ENCODE measurements at places on chromosomes 12 and 14.

DNA sequence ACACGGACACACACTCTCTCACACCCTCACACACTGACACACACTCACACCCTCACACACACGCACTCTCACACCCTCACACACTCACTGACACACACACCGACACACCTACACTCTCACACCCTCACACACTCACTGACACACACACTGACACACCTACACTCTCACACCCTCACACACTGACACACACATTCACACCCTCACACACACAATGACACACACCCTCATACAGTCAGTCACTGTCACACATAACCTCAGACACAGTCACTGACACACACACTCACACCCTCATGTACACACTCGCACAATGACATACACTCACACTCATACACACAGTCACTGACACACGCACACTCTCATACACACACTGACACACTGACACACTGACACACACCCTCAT is 19.8 kb upstream of the DLK1 start:
- no peak for DNase-seq

GRCh38 chr14:33475623-33476022 is 475.3 kb downstream of the EGLN3 start:
- DNase-seq: no peak

- DNase-seq: no peak
Observed at GRCh38 chr14:85016496-85016895, 513.4 kb upstream of the FLRT2 start.

DNA sequence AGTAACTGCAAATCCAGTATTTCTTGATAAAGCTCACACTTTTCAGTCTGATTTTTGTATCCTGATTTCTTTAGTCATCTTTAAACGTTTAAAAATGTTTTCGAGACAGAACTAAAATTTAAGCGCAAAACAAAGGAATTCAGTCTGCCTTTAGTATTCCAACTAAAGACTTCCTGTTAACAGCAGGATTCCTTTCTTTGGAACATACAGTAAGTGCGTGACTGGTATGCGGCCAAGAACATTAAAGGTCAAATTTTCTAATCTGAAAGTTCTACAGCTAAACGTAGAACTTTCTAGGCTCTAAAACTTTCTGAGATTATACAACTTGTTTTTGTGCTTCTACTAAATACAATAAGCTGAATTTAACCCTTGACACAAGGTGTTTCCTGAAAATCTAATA is 9.9 kb downstream of the SAV1 start:
- no peak for DNase-seq

GRCh38 chr12:46439793-46440511 is 67.4 kb upstream of the SLC38A2 start:
- no peak for DNase-seq

DNA sequence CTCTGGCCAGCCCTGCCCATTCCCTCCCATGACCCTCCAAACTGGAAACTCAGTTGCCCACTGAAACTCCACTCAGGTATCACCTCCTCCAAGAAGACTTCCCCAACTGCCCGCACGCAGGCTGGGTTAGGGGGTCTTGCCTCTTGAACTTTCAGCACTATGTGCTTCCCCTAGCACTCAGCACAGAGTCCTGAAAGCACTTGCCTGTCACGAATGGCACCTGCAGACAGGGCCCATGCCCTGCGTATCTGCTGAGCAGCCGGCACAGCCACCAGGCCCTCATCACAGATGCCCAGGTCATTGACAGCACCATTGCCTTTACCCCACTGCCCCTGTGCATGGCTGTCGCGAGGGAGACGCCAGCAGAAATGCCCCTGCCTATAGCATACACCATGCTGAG is 11.2 kb downstream of the CCDC88C start:
- DNase-seq: no peak

DNA sequence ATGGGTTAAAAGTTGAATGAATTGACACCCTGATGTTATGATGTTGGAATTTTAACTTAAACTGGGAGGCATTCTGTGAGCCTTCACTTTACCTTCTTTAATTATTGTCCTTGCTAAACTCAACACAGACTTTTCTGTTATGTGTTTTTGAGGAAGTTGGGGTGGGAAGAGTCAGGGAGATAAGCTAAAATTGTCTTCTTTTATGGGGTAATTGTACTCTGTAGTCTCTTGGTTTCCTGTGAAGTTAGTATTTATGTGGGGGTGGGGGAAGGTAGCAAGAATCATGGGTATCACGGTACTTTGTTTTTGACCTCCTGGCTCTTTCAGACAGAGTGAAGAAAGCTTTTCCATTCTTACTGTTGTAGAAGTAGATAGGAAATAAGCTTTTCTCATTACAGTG is 32.9 kb downstream of the RAB21 start:
- DNase-seq: no peak

GRCh38 chr12:113912760-113913329 is 53.3 kb downstream of the RBM19 start:
- DNase-seq: peak; percentile 33

- DNase-seq: no peak
Observed at GRCh38 chr14:76909266-76909665, 83.1 kb downstream of the LRRC74A start.

DNA sequence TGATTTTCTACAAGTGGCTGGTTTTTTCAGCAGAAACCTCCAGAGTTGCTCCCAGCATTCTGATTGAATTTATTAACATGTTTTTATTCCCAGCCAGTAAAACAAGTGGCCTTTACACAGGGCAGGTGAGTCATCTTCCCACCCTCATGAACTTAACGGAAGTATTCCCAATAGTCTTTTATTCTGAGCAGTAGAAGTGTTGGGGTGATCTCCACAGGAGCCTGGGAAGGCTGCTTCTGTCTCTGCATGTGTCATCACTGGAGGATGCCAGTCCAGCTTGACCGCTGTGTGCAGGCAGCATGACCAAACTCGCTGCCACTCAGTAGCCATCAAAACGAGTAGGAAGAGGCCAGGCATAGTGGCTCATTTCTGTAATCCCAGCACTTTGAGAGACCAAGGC is 13.4 kb upstream of the DNAH10 start:
- no peak for DNase-seq

DNA sequence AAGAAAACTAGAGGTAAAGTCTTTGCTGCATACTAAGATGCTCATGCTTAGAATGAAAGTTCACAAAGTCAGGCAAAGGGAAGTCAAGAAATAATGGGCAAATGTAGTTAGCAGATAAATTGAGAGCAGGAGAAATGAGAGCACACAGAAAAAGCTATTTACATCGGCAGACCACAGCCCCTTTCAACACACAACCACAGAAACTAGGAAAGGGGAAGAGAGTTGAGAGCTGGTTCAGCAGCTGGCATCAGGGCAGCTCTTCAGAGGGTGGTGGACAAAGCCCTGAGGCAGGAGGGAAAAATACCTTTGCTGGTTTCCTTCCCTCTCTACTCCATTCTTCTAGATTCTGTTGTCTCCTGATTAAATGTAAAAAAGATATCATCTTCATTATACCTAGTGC is 95.4 kb upstream of the ANO4 start:
- no peak for DNase-seq

DNA sequence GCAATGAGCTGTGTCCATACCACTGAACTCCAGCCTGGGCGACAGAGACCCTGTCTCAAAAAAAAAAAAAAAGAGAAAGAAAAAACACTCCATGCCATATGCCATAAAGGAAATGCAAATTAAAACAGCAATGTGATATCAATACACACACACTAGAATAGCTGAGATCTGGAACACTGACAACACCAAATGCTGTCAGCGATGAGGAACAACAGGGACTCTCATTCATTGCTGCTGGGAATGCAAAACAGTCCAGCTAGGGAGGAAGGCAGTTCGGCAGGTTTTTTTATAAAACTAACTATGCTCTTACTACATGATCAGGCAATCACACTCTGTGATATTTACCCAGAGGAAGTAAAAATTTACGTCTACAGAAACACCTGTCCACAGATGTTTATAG is 3.4 kb upstream of the ABCB9 start:
- DNase-seq: no peak

DNA sequence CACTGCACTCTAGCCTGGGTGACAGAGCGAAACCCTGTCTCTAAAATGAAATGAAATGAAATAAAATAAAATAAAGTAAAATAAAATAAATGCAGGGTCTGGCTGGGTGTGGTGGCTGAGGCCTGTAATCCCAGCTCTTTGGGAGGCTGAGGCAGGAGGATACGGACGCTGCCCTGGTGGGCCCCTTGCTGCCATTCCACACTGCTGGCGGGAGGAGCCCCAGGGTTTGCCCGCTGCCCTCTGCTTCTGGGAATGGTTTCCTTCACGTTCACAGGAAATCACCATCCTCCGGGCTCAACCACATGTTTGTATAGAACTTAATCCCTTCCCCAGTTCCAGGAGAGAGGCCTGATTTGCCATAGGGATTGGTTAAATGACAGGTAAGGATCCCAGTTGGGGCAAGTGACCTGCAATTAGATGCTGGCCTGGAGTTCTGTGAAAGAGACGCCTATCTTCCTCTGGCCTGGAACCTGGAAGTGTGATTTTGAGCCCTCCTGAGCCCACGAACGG is 29.3 kb downstream of the CALM1 start:
- no peak for DNase-seq

DNA sequence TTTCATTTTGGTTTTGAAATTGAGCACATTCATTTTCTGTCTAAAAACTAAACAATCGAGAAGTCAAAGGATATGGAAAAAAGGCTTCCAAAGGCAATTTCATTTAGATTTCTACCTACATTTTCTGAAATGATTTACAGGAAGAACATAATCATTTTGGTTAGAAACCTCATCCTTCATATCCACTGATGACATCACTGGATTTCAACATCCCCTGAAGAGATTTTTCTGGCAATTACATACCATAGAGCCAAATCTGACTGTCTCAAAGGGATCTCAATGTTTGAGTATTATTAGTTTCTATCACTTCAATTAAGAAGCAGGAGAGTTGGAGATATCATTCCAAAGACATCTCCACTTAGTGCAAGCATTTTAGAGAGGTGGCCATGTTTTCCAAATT is 137.8 kb downstream of the TTC7B start:
- DNase-seq: no peak

- DNase-seq: no peak
Observed at GRCh38 chr12:15774819-15775218, 14.4 kb downstream of the EPS8 start.

DNA sequence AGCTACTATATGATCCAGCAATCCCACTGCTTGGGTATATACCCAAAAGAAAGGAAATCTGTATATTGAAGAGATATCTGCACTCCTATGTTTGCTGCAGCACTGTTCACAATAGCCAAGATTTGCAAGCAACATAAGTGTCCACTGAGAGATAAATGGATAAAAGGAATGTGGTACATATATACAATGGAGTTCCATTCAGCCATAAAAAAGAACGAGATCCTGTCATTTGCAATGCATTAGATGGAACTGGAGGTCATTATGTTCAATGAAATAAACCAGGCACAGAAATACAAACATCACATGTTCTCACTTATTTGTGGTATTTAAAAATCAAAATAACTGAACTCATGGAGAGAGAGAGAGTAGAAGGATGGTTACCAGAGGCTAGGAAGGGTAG is 116.6 kb downstream of the HELB start:
- DNase-seq: no peak

DNA sequence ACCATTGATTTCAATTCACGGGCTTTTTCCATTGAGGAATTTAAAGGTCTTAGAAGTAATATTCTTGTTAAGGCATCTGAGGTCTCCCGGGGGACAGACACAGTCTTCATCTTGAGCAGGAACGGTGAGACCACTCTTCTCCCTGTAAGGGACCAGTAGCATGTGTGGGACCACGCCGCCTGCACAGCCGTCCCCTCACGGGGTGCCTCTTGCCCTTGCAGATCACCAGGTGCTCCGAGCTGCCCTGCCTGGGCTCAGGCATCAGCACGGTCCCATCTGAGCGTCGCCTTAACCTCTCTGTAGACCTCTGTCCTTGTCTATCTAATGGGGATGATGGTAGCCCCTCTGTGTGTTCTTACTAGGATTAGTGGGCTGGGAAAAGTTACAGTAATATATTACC is 74.1 kb downstream of the PPP2R5C start:
- DNase-seq: no peak

DNA sequence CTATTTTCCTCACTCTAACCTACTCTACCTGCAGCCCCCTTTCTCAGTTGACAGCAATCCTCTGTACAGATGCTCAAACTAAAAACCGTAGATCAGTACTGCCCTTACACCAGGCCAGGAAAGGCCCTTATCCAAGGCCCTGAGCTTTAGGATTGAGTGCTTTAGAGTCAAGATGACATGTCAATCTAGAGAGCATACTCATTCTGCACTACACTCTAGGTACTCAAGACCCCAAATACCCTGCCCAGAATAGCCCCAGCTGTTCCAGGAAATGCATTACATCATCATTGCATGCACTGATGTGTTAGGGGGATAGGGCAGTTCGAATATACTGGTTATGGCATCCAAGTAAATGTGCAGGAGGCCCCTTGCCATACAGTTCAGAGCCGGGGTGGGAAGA is 3.5 kb upstream of the PHLDA1 start:
- no peak for DNase-seq

DNA sequence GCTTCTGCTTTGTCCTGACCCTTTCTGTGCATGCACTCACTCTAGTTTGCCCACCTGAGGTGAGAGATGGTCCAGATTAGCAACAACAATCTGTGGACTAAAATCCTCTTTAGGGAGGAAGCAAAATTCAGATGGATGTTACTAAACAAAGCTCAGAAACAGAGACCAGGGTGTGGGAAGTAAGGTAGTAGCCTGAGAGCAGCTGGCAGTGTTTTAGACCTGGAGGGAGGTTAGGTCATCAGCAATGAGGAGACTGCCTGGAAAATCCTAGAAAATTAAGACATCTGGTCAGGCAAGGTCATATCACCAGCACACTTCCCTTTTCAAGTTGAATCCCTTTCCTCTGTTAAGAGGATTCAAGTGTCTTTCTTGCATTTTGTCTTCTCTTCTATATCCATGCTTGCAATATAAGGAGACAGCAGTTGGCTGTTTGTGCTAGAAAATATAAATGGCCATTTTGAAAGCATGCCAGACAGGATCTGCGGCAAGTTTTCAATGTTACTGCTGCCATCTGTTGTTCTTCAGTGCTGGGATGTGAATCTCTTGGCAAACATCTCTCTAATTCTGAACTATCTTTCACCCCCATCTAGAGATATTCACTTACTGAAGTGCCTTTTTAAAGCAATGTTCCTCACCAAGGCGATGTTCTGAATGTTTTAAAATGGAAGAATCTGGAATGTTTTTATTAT is 266.4 kb downstream of the NAV3 start:
- DNase-seq: no peak

DNA sequence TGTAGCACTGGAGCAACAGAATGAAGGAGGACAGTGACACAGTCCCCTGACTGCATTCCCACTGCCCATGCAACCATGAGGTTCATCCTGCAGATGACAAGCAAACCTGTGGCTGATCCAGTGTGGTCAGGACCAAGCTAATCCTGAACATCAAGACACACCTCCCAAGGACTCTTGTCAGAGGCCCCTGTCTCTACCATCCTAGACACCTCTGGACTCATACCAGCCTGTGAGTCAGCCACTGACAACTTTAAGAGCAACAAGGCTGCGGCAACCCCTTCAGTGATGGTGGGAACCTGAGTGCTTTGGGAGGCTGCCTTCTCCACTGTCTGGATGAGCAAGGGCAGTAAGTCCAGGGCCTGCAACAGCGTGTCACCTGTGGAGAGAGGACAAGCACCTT is 24.6 kb downstream of the GCN1 start:
- no peak for DNase-seq

Data from NCI-H187 treated with DMSO at 0.1 percent for 48 hours (cell line).